Inflammatory macrophage treated with lipopolysaccharide for 4 hours (primary cell): ENCODE measurements at places on chromosomes 12 and 14.

- no peak for DNase-seq
These were observed 171.4 kb downstream of the KIF26A start for GRCh38 chr14:104309657-104310369.

- DNase-seq: no peak
These were observed 460.9 kb upstream of the SYT1 start for GRCh38 chr12:78403681-78404080.

GRCh38 chr12:78470354-78471195 is 394.0 kb upstream of the SYT1 start:
- DNase-seq: peak; percentile 7

DNA sequence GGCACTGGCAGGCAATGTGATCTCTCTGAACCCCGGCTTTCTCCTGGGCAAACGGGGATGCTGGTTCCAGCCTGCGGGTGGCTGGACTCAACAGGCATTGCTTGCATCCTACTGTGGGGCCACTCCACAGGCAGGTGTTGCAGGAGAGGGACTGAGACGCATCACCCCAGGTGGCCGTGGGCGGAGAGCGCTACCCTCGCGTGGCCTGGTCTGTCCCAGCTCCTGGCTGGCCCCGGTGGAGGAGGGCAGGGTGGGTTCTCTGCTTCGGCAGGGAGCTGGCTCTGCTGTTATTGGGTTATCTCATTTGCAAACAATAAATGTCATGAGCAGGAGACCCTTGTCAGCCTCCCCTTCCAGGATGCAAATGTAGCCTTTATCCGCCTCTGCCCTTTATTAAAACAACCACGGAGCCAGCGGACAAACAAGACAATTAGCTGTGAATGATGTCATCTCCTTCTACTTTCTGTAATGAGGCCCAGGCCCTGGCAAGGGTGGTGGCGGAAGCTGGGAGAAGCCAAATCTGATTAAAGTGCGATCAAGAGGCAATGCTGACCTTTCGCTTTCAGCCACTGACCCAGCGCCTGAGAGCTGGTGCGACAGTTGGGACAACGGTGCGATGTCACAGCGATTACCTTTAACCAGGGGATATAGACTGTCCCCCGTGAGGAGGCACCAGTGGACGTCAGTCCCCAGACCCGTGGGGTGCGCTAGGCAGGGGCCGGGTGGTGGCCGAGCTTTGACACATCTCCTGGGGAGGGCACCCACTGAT is 161.8 kb downstream of the KIF26A start:
- DNase-seq: no peak

DNA sequence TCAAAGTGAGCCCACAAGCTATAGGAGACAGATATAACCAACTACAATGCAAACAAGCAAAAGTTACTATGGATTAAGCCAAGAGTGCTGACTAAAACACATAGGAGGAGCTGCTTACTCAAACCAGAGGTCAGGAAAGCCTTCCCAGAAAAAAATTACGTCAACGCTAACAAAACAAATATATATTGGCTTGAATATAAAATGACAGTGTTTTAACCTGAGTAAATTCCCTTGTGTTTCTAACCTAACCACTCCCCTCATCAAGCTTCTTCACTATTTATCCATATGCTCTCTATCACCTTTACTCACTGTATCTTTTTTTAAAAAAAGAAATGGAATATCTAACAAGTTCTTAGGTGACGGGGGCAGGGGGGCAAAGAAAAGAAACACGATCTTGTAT is 115.9 kb downstream of the MED13L start:
- DNase-seq: no peak

GRCh38 chr14:61704554-61704953 is 9.2 kb downstream of the HIF1A start:
- DNase-seq: no peak

- peak; percentile 27 for DNase-seq
These were observed at the start of gene CEP170B for GRCh38 chr14:104865081-104865630. TSS of gene CEP170B (plus strand) at chr14:104865268. CDS start at chr14:104868451, 3,183 bp downstream.

- no peak for DNase-seq
These were observed 128.4 kb downstream of the RPAP3 start for GRCh38 chr12:47577206-47577989.

- DNase-seq: no peak
These were observed 59.2 kb downstream of the CCNK start for GRCh38 chr14:99540196-99541032.

GRCh38 chr12:48185181-48185919 is 1.9 kb downstream of the CCDC184 start:
- no peak for DNase-seq

GRCh38 chr14:86990396-86990795 is 1002.6 kb downstream of the GALC start:
- no peak for DNase-seq

- DNase-seq: no peak
These were observed 10.4 kb upstream of the FBLN5 start for GRCh38 chr14:91957876-91958313.

- no peak for DNase-seq
These were observed 109.0 kb downstream of the APAF1 start for GRCh38 chr12:98754095-98754494.

DNA sequence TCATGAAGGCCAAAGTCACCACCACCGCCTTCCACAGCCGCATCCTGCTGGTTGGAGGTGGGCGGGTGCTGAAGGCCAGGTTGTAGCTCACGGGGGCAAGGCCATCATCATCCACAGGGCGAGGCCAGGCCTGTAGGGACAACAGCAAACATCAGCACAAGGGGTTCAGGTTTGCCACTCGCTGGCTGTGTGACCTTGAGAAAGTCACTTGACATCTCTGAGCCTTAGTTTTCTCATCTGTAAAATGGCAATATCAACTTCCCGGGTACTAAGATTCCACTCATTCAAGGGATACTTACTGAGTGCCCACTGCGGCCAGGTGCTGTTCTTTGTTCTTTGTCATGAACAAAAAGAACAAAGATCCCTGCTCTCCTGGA is 6.1 kb downstream of the ABCB9 start:
- no peak for DNase-seq

- DNase-seq: no peak
These were observed 69.6 kb upstream of the PRMT8 start for GRCh38 chr12:3421191-3421978.

GRCh38 chr12:43054085-43054484 is 464.5 kb upstream of the PRICKLE1 start:
- DNase-seq: no peak

GRCh38 chr14:65866886-65867285 is 454.4 kb downstream of the FUT8 start:
- no peak for DNase-seq

- no peak for DNase-seq
These were observed 40.6 kb downstream of the SSH1 start for GRCh38 chr12:108816652-108817335.

DNA sequence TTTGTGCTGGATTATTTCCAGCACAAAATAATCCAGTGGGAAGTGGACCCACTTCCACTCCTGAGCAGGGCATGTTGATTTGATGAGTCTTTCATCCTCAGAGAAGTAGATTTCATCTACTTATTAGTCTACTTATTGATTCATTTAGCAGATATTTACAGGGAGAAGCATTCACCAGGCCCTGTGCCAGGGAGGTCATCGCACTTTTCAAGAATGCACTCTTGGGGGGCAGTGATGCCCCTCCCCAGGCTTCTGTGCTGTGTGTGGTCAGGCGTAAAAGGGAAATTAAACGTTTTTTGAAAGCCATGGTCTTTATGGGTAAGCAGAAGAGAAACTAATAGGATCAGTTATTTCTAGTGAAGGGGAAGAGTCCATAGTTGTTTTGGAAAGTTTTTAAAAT is 610.7 kb upstream of the TMEM132C start:
- DNase-seq: no peak

DNA sequence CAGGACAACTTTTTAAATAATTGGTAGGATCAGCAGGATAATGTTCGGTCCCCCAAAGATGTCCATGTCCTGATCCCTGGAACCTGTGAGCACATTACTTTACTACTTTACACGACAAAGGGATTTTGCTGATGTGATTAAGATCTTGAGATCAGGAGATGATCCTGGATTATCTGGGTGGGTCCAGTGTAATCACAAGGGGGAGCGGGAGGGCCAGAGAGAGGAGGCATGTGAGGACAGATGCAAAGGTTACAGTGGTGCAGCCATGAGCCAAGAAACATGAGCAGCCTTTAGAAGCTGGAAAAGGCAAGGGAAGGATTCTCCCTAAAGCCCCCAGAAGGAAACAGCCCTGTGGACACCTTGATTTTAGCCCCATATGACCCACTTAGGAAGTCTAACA is 33.1 kb downstream of the KCNK10 start:
- no peak for DNase-seq

DNA sequence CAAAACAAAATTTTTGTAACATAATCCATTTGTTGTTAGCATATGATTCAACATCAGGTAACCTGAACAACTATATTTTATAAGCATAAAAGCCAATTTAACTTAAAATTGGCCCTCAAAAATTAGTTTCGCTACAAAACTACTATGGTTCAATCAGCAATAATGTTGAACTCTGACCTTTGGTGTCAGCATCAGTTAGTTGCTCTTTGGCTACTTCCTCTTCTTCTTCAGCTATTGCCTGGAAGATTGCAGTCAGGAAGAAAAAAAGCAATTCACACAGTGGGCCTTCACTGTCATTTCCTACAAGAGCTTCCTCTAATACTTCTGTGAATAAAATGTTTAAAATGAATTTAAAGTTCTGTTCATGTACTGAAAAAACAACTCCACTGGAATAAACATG is 78.2 kb upstream of the CFL2 start:
- DNase-seq: peak; percentile 51

DNA sequence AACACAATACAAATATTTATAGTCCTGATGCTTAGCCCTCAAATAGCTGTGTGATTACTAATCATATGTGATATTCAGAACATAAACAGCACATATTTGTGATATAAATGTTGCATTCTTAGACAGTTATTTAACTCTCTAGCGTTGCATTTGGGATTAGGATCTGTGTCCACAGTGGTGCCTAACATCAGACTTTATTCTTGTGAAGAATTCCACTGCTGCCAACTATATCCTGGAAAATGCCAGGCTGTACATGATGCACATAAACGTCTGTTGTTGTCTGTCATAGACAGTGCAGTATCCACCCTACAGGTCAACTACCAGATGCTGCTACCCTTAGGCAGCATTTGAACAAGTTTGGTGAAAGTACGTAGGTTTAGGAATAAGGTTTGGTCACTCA is 39.0 kb downstream of the SLC38A4 start:
- DNase-seq: no peak

DNA sequence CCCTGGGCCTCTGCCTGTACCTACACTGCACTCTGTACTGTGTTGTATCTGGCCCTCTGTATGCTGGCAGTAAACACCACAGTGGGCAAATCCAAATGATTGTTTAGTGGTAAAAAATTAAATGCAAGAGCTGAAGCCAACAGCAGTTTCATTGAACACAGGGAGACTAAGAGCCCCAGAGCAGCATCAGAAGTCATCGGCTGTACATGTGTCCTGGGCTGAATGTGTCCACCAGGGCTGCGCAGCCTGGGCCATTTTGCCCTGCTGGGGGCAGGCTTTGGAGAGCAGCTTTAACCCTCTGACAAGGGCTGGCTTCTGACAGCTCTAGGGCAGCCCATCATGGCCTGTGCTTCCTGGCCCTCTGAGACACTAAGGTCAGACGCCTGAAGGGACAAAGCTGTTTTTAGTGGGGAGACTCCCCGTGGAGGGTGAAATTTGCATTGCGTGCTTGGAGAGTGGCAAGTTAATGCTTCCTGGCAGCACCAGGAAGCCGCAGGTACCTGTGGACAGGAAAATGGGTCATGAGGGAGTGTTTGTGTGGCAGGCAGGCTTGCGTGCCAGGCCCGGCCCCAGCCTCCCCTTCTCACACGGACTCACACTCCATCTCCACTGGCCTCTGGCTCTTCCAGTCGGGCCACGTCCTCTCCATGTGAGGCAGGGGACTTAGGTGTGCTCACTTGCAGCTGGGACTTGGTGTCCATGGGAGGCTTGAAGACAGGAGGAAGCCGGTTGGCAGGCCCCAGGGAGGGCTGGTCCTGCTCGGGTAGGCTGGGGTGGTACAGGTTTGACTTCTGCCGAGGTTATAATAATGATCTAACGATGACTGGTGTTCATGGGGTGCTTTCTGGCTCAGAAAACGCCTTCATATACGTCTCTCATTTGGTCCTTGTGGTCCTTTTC is 150.1 kb downstream of the TSPAN9 start:
- no peak for DNase-seq

DNA sequence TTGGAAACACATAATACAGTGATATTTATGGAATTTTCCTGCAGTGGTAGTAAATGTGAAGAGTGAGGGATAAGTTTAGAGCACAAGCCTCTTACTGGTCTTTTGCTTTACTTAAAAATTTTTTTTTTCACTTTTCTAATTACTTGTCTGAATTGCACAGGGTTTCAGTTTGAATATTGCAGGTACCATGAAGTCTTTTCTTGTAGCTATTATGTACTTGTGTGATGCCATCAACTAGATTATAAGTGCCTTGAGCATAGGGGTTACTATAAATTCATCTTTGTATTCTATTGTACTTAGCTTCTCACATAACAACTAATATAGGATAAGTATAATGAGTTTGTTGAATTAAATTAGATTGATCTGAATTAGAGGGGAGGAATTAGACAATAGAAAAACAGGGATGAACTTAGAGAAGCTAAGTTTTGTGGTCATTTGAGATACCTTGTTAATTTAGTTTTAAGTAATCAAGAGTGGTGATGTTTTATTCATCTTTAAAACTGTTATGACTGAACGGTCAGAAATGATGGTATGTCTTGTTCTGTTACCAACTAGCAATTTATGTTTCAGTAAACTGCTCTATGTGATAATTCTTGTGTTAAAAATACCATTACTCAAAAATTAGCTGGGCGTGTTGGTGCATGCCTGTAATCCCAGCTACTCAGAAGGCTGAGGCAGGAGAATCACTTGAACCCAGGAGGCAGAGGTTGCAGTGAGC is 42.1 kb downstream of the CCDC91 start:
- no peak for DNase-seq

- no peak for DNase-seq
These were observed 421.7 kb downstream of the VRK1 start for GRCh38 chr14:97218691-97219430.

- no peak for DNase-seq
These were observed 64.0 kb downstream of the PTPN11 start for GRCh38 chr12:112482733-112483132.

GRCh38 chr14:56131865-56132833 is 13.9 kb downstream of the PELI2 start:
- no peak for DNase-seq

GRCh38 chr12:53980802-53981496 is 4.0 kb upstream of the HOXC10 start:
- DNase-seq: no peak

DNA sequence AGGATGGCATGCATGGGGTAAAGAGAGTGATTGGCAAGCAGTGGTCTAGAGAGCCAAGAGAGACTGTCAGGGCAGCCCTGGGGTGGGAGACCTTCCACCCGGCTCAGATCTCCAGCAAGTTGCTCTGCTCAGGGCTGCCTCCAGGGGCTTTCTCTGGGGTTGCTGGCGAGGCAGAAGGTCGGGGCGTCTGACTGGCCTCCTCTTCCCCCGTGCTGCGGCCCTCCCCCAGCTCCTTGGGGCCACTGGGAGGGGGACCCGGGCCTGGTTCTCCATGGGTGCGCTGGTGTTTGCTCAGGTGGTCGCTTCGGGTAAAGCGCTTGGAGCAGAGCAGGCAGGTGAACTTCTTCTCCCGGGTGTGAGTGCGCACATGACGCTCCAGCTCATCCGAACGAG is 6.6 kb upstream of the AAAS start:
- no peak for DNase-seq
